ENCODE measurements at places on chromosomes 1 and 21.

DNA sequence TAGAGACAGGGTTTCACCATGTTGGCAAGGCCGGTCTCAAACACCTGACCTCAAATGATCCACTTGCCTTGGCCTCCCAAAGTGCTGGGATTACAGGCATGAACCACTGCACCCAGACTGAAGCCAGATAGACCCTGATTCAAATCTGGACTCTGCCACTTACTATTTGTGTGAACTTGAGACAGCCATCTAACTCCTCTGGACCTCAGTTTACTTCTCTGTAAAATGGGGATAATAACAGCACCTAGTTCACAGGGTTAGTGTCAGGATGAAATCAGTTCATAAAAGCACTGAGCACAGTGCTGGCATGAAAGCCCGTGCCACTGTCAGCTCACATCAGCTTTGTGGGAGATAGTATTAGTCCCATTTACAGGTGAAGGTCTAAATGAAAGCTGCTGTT lies 28.5 kb downstream of the RAB3B start:
- DNase-seq: no peak

DNA sequence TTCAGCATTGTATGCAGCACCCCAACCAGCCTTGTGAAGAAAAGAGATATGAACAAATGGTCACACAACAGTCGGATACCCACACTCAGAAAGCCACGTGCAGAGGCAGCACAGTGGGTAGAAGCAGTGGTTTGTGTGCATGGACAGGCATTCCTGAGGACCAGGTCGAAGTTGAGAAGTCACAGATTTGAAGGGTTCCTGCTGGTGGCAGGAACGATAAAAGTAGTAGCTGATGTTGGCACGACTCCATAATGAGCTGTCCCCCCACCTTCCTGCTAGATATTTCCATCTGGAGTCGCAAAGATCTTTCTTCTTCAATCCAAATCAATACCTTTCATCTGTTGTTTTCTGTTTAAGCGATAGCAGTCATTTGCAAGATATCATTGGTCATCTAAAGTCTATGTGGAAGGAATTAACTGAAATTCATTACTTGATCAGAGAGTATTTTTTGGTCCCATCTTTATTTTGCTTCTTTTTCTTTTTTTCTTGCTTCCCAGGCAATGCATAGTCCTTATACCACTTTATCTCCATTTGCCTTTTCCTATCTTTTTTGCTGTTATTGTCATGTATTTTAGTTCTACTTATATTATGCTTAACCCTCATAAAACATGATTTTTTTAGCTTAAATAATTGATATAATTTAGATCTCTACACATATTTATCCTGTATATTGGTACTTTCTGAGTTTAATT lies 176.4 kb downstream of the DHRS3 start:
- no peak for DNase-seq

GRCh38 chr1:176466514-176466913 lies 3.5 kb downstream of the PAPPA2 start:
- DNase-seq: no peak

GRCh38 chr1:85065550-85065949 lies 17.2 kb upstream of the MCOLN3 start:
- DNase-seq: no peak

GRCh38 chr1:155127105-155127966 lies at the start of gene EFNA1:
TSS of gene EFNA1 (plus strand) at chr1:155127876. CDS start at chr1:155127978, 102 bp downstream.
- peak; percentile 15 for DNase-seq

DNA sequence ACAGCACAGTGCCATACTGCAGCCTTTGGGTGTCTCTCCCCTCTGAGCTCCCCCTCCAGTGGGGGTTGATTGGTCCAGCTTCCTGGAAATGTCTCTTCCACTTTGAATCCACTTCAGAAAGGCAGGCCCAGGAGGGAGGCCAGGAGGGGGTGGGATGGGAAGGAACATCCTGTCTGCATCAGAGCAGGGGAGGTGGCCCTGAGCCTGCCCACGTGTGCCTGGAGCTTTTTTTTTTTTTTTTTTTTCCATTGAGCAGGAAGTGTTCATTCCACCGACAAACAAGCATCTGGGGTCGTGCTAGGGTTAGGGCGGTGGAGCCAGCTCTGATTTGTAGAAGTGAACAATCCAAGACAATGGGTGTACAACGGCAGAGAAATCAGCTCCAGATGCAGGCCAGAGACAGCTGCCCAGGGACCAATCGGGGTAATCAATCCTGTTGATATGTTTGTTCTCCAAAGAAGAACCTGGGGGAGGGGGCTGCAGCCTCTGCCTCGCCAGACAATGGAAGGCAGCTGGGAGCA lies 93.3 kb downstream of the SSBP3 start:
- DNase-seq: no peak

- DNase-seq: no peak
Measured at GRCh38 chr1:44862829-44863401, 19.9 kb upstream of the PTCH2 start.

DNA sequence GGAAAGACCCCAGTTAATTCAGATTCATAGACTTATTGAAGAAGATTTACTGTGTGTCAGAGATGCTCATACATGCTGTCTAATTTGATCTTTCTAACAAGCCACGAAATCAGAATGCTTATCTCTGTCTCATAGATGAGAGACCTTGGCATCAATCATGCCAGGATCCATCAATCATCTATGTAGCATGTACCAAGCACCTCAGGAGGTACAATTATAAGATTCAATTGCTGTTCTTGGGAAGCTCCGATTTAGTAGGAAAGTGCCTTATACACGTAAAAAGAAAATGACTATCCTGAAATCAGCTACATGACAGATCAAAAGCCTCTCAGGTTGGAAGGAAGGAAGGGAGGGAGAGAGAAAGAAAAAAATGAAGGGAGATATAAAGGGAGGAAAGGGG lies 18.5 kb upstream of the VTCN1 start:
- no peak for DNase-seq

DNA sequence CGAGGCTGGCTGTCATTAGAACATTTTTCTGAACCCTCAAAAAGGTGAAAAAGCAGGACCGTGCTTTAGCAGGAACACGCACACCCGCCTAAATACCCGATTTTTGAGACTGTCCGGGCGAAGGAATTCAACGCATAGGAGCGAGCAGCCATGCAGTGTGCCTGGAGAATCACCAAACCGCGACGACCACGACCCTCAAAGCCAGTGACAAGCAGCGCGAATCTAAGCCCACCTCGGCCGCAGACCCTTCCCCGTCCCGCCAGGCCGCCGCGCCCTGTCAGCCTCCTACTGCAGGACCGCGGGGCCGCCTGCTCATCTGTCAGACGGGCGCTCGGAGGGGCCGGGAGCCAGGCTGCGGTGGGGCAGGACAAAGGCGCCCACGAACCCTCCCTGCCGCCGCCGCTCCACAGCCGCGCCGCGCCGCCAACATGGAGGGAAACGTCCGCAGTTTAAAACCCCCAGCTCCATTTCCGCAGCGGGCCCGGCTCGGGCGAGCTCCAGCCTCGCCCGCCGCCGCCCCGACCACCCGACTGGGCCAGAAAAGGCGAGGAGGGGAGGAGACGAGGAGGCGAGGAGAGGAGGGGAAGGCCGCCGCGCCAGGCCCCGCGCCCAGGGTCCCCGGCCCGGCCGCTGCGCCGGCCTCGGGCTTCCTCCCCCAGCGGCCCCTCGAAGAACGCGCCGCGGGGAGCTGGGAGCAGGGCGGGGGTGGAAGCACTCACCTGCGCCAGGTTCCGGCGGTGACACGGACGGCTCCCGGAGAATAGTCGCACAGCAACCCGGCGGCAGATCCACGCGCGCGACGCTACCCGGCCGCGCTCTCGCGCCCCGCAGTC lies at the start of gene LBR:
Gene LBR, minus strand, starts transcription at position 804 of the 833 bp plus-strand sequence. CDS start 3,963 bp downstream, outside the sequence.
- DNase-seq: no peak
